Fibroblast of villous mesenchyme (primary cell): ENCODE measurements at places on chromosomes 1 and 21. TPM values are rescaled to one million over a fixed set of nuclear protein-coding genes. Genes with fewer than 3 reads are reported as not detected.

Gene ERICH3
- total RNA-seq, result not detected in 2 replicates

Gene GABPB2
- 7.1 and 9.5 TPM in 2 replicates for total RNA-seq

Gene FCRL4
- total RNA-seq, result not detected in 2 replicates

Gene ZNF593OS
- 0.32 TPM in 1 of 2 replicates, not detected in the other for total RNA-seq

Gene ELAVL4
- total RNA-seq, result not detected in 2 replicates
